Activated T-helper 1 cell treated with anti-CD3 and anti-CD28 coated beads, Interleukin-2, amount 50 U/mL, for 16 hours (primary cell): ENCODE measurements at places on chromosomes 4 and X.

- DNase-seq = no peak
These were observed 25.4 kb upstream of the PPP2R2C start for GRCh38 chr4:6497796-6498195.

DNA sequence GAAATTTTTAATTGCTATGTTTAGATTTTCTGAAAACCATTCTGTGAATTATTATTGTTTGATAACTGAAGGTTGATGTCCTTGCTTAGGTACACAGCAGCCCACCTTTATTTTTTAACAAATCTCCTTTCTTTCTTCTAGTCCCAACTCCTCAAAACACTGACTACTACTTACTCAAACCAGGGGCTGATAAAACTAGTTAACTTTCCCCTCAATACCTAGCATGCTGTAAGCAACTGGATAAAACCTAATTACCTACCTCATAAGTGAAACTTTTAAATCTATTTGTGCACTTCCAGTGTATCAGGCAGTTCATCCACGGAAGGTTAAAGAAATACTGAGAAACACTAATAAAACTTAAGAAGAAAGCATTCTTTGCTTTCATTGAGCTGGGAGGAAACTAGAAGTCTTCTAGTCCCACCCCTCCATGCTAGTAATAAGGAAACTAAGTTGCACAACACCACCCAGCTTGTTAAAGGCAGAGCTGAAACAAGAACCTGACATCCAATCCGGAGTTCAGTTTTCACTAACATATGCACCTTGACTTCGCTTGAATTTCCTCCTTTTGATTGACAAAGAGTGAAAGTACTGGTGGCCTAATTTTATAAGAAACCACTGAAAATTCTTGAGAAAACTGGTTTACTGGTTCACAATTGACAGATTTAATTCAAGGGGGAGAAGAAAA is 180.2 kb upstream of the TET2 start:
- DNase-seq = no peak

GRCh38 chr4:89158884-89159503 is 47.7 kb downstream of the TIGD2 start:
- no peak for DNase-seq

DNA sequence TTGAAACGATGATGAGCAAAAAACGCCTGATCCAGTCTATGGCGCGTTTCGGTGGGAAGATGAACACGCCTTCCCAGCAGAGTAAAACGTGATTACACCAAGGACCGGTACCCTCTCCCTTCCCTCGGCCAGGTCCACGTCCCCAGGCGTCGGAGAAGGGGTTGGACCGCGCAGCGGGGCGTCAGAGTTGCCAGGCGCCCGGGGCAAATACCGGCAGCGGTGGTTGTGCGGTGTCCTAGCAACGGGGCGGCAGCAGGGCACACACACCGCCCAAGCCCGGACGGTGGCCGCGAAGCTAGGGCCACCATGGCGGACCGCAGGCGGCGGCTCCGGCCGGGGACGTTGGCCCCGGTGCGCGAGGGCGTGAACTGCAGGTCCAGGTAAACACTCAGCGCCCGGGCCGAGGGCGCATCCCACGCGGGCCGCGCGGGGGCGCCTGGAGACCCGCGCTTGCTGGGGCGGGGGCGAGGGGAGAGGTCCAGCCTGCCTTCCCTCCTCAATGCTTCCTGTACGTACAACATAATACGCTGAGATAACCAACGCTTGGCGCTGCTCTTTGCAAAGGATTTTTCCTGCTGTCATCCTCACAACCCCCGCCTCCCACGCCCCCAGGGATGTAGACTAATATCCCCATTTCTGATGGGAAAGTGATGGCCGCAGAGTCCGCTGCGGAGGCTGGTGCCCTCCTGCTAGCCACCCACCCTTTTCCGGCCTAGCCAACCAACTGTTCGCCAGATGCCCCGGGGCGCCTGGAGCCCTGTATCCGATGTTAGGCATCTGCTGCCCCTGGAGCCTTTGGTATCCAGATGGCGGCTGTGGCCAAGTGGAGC is at the start of gene FAM47E:
FAM47E (plus strand) TSS at position 281 of the 830 bp plus-strand sequence; CDS start at position 307, 26 bp downstream.
- DNase-seq = no peak

GRCh38 chrX:39772057-39772832 is 325.5 kb downstream of the BCOR start:
- DNase-seq = peak; percentile 30

GRCh38 chr4:74990276-74990875 is 57.5 kb downstream of the PARM1 start:
- no peak for DNase-seq

GRCh38 chrX:14948691-14949090 is 75.5 kb downstream of the MOSPD2 start:
- DNase-seq = no peak

DNA sequence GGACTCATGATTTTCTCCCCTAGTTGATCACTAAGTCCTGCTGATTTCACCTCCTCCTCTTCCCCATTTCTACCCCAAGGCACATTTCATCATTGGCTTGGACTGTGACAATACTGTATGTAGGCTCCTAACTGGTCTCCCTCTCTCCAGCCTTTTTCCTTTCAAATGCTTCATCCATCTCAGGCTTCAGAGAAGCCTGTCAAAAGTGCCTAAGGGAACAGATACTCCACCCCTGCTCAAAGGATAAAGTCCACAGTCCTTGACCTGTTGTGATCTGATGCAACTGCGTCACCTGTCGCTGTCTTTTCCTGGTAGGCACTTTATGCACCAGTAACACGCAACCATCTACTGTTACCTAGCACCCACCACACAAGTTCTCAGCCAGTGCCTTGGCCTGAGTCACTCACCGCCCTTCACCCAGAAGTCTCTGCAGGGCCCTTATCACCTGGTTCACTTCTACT is 12.8 kb downstream of the SCARB2 start:
- no peak for DNase-seq

DNA sequence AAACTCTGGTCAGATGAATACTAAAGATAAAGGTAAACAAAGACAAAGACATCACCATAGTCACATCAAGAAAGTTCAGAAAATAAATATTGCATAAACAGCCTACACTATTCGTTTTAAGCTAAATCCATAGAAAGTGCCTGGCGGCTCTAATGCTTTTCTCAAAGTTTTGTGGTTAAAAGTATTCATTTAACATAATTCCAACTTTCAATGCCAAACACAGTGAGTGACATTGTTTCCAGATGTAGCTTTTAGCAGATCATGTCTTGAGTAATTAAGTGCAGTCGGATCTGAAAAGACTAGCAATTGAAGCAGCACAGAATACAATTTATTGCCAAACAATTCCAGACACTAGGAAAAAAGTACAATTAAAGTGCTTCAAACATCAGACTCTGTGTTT is 287.1 kb upstream of the ADGRL3 start:
- DNase-seq = no peak

- DNase-seq = no peak
These were observed 210.9 kb upstream of the ATOH1 start for GRCh38 chr4:93617606-93618005.

DNA sequence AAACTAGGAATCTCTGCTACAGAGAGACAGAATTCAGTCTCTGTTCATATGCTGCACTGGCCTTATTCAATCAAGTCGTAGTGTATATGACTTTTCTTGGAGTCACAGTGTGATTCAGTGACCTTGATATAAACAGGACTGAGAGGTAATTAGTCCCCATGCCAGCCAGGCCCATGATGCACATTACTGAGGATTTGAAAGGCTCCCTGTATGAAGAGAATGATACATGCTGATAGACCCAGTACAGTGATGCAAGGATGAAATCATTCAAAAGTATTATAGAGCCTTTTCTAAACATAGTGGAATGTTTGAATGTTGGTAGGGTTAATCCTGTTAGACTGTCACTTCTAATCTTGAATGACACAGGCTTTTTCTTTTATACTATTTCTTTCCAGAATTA is 34.1 kb downstream of the ANXA3 start:
- DNase-seq = no peak

- DNase-seq = no peak
These were observed 94.2 kb upstream of the TEX13D start for GRCh38 chrX:124238268-124238667.

DNA sequence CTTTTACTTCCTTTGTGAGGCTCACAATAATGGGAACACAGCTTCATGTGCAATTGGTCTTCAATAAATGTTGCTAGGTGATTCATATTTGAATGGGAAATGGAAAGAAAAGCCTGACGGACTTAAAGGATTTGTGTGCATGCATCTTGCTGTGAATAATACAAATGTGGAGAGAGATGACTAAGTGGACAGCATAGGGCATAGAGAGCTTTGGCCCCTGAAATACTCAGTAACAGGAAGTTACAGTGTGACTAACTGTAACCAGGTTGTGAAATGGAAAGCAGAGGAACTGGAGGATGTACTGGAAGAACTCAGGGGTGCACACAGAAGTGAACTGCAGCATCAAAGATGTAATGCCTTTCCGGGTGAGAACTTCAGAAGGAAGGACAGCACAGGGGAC is 206.7 kb downstream of the MGST2 start:
- DNase-seq = no peak

GRCh38 chrX:13778916-13779315 is 38.0 kb downstream of the GPM6B start:
- DNase-seq = no peak

DNA sequence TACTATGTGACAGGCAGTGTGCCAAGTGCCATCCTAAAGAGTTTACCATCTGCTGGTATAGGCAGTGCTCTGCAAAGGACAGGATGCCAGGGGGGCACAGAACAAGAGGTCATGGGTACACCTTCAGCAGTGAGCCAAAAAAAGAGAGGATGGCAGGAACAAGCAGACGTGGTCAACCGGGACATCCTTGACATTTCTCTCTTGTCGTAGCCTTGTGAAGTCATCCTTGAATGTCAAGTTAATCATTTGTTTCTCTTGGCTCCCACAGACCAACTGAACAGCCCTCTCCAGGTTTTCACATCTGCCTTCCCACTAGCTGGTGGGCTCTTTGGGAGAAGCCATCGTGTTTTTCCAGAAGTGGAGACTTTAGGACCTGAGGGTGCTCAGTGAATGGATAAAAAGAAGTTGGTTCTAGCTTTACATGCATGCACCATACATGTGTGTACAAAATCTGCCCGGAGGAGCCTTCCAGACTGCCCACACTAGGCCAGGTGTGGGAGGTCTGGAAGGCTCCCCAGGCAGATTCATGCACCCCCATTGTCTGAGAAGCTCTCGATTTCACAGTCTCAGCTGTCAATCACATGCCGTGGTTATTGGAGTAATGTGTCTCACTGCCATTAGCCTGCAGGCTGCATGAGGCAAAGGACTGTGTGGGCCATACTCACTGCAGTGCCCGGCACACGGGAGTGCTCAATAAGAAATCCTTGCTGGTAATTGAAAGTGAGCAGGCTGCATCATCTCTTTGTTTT is 16.4 kb downstream of the PNMA6F start:
- DNase-seq = no peak

DNA sequence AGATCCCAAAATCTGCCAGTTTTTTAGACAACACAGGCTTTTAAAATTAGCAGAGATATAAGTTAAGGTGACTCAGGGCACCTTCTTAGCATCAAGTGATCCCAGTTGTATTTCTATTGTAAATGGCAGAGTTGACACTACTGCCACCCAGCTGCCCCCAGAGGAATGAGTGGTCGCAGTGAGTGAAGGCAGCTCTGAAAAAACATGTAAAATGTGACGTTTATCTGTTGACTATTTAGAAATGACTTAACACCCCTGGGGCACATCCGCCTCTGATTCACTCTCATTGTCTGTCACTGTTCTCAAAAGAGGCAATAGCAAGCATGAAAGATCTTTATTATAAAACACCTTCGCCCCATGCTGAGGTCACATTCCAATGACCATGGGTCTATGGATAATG is 592.4 kb downstream of the ACTRT1 start:
- no peak for DNase-seq

DNA sequence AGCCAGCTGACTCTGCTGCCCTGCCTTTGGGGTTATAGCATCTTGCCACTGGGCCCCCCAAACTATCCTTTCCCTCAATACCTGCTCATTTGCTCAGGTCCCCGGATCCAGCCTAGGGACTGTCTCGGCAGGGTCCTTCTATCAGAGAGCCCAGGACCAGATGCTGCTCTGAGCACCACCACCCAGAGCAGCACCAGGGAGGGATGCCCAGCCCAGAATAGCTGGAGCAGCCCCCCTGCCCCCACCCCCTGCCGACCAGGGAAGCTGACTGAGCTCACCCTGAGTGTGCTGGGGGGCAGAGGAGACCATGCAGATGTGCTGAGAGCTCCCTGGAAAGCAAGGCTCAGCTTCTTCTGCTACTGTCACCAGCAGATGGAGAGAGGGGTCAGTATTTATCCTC is 103.6 kb upstream of the IGSF1 start:
- DNase-seq = no peak

DNA sequence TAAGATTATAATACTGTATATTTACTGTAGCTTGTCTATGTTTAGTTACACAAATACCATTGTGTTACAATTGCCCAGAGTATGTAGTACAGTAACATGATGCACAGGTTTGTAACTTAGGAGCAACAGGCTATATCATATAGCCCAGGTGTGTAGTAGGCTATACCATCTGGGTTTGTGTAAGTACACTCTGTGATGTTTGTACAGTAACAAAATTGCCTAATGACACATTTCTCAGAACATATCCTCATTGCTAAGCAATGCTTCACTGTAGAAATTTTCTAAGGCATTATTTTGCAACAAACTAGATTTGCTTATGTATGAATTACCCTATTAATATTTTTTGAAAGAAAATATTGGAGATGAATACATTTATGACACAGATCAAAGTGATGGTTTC is 1390.9 kb downstream of the C4orf33 start:
- no peak for DNase-seq

DNA sequence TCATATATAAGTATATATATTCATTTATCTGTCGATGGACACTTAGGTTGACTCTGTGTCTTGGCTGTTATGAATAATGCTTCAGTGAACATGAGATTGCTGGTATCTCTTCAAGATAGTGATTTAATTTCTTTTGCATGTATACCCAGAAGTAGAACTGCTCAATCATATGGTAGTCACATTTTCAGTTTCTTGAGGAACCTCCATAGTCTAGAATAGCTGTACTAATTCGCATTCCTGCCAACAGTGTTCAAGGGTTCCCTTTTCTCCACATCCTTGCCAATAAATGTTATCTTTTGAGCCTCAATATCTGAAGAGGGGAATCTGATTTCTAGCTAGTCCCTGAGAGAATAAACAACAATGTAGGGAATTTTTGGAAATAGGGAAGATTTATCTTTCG is 32.4 kb upstream of the CCNG2 start:
- DNase-seq = no peak

DNA sequence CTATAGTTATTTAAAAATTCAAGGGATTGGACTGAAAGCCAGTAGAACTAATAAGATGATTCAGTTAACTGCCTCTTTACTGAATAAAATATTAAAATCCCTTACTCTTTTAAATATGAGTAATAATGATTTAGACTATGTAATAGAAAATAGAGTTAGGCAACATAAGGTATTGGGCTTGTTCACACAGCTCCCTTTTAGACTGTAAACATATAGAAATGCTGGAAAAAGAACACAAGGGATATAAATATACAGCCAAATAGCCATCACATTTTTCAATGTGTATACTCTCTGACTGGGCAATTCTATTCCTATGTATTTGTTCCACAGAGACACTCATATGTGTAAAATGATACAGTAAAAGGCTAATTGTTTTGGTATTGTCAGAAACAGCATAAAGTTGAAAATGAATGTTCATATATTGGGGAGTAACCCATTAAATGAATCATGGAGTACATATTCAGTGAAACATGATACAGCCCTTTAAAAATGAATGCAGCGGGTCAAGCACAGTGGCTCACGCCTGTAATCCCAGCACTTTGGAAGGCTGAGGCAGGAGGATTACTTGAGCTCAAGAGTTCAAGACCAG is 129.8 kb downstream of the TBC1D19 start:
- DNase-seq = no peak

GRCh38 chrX:16786791-16787735 is 797 bp downstream of the TXLNG start:
- peak; percentile 34 for DNase-seq
